ENCODE measurements at places on chromosomes 5 and 9.
A peak's percentile ranks its signal among the peaks of the same experiment; 100 is the strongest.

- DNase-seq: no peak
These were observed 75.4 kb upstream of the CPLX2 start for GRCh38 chr5:175795959-175796358.

DNA sequence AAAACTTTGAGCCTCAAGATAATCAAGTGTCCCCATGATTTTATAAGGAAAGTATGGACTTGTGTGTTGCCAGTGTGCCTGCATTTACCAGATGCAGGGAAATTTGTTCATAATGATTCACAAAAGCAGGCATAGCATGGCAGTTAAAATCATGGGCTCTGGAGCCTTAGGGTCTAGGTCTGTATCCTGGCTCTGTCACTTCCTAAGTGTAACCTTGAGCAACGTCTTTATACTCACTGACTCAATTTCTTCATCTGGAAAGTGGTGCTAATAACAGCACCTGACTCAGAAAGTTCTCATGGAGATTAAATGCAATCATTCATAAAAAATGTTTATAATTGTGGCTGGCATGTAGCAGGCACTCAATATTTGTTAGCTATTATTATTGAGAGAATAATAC is 234.9 kb downstream of the SAXO1 start:
- peak; percentile 63 for DNase-seq

- peak; percentile 8 for DNase-seq
These were observed 30.3 kb upstream of the UHRF2 start for GRCh38 chr9:6382681-6383080.

GRCh38 chr9:128863647-128864046 is 18.1 kb downstream of the KYAT1 start:
- DNase-seq: peak; percentile 78

DNA sequence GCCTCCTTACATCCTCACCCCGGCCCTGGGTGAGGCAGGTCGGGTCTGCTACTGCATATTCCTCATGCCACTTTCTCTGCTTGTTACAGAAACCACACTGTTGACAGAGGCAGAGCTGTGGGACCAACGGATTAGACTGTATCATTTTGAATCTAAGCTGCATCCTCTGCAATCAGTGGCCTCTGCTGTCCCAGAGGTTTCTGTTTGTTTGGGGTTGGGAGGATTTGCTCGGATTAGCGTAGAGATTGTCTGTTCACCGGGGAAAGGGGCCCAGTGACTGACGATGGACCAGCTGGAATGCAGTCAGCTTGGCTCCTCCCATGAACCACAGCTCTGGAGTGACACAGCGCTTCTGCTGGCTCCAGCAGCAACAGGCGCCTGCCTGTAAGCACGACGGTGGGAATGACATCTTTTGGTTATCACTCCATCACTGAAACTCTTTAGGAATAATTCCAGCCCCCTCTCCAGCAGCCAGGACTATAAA is 37.3 kb upstream of the ADRA1B start:
- DNase-seq: peak; percentile 84

DNA sequence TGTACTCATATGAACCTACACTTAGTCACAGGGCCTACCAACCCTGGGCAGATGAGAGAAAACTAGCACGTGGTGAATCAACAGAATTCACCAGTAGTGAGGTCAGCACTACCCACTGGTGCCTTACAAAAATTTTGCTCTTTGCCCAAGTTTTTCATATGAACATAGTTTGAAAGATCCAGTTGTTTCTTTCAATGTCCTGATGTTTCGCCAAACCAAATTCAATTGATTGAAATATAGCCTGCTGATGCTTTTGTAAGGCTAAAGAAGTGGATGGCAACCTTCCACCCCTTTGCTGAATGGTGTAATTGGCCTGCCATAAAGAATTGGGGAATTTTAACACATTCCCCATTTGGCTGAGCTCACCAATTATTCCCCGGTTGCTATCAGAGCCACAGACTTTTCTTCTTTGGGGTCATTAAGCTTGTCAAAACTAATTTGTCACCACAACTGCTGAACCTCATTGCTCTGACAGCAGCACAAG is 339.2 kb downstream of the GLIS3 start:
- peak; percentile 78 for DNase-seq

- DNase-seq: no peak
These were observed 106.3 kb downstream of the C9orf152 start for GRCh38 chr9:110101531-110102161.

DNA sequence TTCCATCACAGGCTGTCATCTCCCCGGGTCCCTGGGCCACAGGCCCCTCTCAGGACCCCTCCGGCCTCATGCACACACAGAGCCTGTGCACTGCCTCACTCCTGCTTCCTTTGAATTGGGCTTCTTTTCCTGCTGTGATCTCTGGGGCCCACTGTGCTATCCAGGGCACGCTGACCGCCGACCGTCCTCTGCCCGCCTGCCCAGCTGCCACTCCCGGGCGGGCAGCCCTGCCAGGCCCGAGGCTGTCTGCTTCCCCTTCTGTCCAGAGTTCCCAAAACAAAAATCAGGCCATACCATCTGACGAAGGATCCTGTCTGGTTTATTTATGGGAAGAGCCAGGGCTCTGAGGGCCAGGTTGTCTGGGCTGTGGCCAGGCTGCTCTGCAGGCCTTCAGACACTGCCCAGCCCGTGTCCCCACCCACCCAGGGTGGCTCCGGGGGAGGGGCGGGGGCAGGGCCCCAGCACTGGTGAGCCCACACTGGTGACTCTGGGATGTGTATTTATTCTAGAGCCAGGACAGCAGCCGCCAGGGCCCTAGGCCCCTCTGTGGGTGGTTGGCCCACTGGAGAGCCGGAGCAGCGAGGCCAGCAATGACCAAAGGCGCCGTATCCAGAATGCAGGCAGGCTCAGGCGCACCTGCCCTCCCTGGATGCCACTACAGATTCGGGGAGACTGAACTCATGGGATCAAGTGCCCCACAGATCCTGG is 57.0 kb downstream of the ADAMTS2 start:
- no peak for DNase-seq

DNA sequence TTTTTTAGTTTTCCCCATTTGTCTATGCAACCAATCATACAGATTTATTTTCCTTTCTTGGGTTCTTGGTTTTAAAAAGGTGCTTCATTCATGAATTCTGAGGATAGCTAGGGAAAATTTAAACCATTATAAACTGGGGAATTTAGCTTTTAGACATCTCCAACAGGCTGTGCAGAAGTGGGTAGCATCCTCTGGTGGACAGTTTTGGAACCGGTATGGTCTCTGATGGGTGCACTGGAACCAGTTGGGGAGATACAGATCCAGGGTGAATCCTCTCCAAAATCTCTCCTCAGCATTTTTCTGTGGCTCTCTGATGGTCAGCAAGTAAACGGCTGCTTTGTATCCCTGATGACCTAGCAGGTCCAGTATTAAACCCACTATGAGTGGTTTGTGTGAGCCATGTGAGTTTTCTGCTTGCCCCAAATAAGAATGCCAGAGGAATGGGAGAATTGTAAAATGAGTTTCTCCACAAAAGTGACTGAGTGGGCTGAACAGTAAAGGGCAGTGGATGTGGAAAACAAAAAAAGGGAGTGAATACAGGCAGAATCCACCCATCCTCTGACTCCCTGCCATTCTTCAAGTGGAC is 9.1 kb upstream of the DNAJC25 start:
- DNase-seq: peak; percentile 61

DNA sequence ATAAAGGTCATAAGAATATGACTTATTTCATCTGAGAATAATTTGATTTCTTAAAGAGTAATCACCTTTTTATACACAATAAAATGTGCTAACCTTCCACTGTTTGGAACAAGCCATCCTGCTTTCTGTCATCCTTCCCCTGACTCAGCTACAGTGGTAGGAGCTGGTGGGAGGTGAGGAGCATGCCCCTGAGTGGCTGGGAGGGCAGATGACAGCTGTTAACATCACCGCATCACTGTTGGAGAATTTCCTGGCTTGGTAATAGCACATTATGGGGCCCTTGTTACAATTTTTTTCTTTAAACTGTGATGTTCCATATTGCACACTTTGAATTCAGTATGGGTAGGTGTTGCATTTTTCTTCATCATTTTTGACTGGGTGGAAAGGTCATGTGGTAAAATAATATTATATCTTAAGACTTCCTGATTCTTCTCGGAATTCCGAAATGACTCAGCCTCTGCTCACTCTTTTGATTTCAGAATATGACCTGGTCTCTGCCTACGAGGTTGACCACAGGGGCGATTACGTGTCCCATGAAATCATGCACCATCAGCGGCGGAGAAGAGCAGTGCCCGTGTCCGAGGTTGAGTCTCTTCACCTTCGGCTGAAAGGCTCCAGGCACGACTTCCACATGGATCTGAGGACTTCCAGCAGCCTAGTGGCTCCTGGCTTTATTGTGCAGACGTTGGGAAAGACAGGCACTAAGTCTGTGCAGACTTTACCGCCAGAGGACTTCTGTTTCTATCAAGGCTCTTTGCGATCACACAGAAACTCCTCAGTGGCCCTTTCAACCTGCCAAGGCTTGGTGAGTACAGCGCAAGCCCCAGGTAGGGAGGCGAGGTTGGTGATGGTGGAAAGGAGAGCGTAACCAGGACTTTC is 5.8 kb downstream of the ADAMTS16 start:
- DNase-seq: peak; percentile 98

DNA sequence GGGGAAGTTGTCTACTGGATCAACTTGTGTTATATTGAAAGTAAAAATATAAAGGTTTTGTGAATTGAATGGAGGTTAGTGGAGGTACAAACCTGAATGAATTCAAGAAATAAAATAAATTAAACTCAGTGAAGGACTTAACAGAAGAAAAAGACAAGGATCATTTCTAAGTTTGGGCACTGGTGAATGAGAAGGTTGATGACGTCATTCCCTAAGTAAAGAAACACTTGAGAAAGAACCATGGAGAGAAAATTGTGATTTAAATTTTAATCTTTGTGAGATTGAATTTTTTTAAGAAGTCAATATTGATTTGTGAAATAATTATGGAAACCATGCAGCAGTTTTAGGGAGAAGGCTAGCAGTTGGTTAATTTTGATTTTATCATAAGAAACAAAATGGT is 900.3 kb upstream of the TYRP1 start:
- DNase-seq: no peak

GRCh38 chr5:106127985-106128384 is 1542.8 kb downstream of the EFNA5 start:
- no peak for DNase-seq

- DNase-seq: no peak
These were observed 39.4 kb downstream of the LHX2 start for GRCh38 chr9:124050955-124051354.

- DNase-seq: peak; percentile 65
These were observed 3.4 kb downstream of the CLINT1 start for GRCh38 chr5:157855404-157855994.

DNA sequence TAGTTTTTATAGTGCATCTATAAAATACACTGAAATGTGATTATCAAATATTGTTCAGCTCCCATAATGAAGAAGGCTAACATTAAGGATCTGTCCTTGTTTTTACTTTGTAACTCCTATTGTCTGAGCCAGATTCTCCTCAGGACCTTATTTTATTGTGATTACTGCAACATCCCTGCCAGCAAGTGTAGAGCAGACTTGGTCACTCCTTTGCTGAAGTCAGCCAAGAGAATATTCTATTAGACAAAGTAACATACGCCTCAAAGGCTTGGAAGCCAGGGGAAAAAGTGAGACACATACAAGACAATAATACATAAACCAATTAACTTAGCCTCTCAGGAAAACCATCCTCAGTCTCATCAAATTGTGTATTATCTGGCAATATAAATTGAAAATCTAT is 269.6 kb downstream of the ARL15 start:
- no peak for DNase-seq

DNA sequence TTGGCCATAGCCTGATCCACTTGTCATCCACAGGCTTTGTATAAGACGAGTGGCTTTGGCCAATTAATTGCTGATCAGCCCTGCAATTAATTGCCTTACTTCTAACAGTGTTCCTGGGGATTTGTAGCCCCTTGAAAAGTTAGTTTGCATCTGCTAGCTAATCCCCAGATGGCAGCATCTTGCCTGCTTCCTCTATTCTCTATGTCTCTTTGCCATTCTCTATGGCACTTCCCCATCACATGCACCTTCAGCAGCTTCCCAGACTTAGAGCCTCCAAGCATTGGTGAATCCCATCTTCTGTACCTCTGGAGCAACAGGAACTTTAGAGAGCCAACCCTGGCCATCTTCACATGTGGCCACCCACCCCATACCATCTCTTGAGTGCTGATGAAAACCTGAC is 197.0 kb upstream of the DMAC1 start:
- no peak for DNase-seq

GRCh38 chr9:36778682-36779081 is 206.0 kb downstream of the MELK start:
- no peak for DNase-seq

DNA sequence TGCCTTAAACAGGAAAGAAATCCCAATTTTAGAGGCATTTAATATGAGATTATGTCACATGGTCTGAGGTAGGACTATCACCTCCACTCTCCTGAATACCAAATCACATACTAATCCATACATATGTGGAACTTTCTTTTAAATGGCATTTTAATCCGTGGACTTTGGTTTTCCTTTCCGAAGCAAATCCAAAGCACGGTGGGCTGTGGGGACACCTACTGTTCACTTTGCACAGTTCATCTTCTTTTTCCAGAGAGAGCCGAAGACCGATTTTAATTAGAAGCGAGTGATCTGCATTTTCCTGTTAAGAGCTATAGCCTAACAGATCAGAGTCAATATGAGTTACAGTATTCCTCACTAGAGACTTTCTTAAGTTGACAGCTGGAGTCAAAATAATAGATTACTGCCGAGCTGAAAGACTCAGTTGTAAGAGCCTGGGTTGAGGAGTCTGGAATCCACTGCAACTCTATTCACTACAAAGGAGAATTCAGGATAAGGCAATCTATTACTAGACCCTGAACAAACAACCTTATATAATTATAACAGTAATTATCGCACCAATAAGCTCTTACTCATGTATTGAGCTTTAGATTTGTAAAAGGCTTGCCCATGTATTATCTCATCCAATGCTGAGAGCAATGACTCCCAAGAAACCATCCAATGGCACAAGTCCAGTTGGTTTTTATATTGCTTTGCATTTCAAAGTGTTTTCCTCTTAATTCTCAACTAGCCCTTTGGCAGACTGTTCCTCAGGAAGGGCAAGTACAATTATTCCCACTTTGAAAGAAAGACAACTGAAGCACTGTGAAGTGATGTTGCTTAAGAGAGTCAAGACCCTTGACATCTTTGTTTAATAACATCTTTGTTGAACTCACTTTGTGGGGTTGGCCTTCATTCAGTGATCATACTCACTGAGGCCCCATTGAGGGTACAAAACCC is 144.7 kb downstream of the TRPM6 start:
- DNase-seq: peak; percentile 42

- DNase-seq: no peak
These were observed 889.3 kb downstream of the MAT2B start for GRCh38 chr5:164394686-164395194.

DNA sequence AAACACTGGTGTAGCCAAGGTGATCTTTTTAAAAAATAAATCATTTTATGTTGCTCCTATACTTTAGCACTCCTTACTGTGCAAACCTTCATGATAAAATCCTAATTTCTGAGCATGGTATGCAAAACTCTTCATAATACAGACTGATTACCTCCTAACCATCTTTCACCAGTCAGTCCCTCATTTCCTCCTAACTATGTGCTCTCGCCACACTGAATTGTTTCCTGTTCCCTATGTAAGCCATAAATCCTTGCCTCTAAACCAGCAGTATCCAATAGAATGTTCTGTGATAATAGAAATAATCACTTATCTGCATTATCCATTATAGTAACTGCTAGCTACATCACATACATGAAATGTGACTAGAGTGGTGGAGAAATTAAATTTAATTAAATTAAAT is 10.7 kb downstream of the AP3B1 start:
- DNase-seq: no peak
